ENCODE measurements at places on chromosomes 6 and 20.

- DNase-seq = no peak
These were observed 192.3 kb downstream of the TMEM200A start for GRCh38 chr6:130558131-130558530.

- DNase-seq = peak; percentile 41
These were observed 21.0 kb downstream of the SULF2 start for GRCh38 chr20:47764154-47764733.

DNA sequence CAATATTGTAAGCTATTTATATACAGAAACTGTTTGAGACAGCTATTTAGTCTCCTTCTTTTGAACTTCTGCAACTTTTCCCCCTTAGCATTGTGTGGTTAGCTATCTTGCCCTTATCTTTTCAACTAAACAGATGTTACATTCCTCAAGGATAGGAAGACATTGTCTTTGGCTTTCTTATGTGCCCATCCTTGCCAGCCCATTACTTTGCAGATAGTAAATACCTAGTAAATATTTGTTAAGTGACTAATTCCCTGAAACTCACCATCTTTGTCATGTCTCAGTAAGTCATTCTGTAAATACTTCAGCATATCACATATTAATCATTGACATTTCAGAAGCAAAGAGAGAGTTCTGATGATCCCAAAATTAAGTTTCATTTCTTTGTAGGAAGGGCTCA lies 69.1 kb upstream of the FLRT3 start:
- no peak for DNase-seq

DNA sequence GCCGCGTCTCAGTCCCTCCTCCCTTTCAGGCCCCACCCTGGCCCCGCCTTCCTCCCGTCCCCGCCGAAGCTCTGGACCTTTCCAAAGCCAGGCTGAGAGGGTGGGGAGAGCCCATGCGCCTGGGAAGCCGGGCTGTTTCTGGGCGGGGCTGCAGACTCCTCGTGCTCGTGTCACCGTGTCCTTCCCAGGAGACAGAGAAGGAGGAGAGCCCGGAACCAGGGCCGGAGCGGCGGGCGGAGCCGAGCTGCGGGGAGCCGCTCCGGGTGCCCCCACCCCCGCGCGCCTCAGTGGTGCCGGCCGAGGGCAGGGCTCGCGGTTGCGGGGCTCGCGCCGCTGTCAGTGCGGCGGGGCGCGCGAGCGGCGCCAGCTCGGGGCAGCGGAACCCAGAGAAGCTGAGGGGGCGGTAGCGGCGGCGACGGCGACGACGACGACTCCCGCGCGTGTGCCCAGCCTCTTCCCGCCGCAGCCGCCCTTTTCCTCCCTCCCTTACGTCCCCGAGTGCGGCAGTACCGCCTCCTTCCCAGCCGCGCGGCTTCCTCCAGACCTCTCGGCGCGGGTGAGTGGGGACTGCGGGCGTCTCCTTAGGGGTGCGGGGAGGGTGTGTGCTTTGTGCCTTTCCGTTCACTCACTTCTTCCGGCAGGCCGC lies at the start of gene RALY:
RALY (plus strand) TSS at position 336 of the 646 bp plus-strand sequence. CDS start 78,164 bp downstream, outside the sequence.
- DNase-seq = peak; percentile 98

GRCh38 chr6:88810701-88811100 lies 152.7 kb downstream of the RNGTT start:
- DNase-seq = no peak
